ENCODE measurements at places on chromosomes 5 and 9. TPM values are rescaled to one million over a fixed set of nuclear protein-coding genes. Genes with fewer than 3 reads are reported as not detected.

GRCh38 chr9:108345826-108346225, 510.0 kb downstream of the ACTL7B start:
- DNase-seq, result no peak

GRCh38 chr5:92371889-92372235, 988.7 kb upstream of the ARRDC3 start:
- no peak for DNase-seq

DNA sequence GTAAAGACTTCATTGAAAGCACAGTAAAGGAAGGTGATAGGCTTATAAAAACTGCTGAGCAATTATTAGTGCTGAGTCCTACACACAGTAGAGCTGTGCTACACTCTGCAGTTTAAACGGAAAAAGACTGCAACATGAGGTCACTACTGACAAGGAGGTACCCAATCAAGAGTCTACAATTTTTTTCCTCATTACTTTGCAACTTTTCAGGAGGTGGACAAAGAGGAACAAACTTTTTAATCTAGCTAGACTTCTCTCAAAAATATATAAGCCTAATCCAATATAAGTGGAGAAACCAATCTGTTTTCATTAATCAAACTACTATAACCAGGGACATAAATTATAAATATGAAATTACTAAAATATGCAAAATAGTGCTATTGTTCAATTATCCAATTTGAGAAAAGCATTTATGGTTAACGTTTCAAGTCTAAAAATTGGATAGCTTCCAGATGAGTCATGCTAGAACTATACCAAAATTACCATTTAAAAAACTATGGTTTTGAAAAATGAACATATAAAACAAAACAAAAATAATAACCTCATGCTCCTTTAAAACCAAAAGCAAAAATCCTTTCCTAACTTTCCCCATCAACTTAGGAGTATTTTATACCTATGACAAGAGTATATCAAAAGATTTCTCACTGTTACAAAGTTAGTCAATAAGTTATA, 37.7 kb downstream of the FAM13B start:
- no peak for DNase-seq

GRCh38 chr5:103262422-103262871, 3.9 kb downstream of the MACIR start:
- no peak for DNase-seq

The ZFP2 gene
- total RNA-seq, result 4.0 TPM

DNA sequence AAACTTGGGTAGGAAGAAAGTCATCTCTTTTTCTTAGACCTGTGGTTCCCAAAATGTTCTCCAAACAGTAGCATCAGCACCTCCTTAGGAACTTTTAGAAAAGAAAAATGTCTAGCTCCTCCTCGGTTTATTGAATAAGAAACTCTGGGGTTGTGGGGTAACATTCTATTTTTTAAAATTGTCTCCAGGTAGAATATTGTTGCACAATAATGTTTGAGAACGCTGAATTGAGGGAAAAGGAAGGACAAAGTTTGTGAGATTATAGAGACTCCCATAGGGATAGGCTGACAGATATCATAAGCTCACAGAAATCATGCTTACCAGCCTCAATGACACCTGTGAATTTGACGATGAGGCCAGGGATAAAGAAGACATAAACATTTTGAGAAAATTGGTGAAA, 1199.0 kb upstream of the CDH6 start:
- DNase-seq, result no peak

- DNase-seq, result no peak
Observed at GRCh38 chr5:21792748-21793147, 1060.4 kb downstream of the CDH12 start.

GRCh38 chr9:99438596-99438995, 216.5 kb downstream of the SEC61B start:
- no peak for DNase-seq

The DMRTA1 gene
- total RNA-seq, result 1.6 TPM

The AK6 gene
- 28.0 TPM for total RNA-seq

- no peak for DNase-seq
Observed at GRCh38 chr5:78320401-78320800, 25.9 kb upstream of the AP3B1 start.

The CCNO gene
- total RNA-seq, result 0.20 TPM

DNA sequence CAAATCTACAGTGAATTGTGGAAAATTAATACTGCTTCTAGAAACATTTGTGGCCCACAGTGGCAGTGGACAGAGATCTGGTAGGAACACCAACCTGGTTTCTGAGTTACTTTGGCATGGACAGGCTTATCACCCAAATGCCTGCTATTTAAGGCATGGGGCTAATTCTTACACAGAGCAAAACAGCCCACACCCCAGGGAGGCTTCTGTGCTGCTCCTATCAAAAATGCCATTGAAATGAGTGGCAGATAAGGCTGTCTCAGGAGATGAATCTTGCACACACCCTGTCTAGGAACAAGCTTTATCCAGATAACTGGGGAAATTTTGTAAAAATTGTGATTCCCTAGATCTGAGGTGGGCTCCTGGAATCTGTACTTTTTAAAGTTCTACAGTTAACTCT, 307.1 kb downstream of the TLE1 start:
- no peak for DNase-seq

The PRRX2 gene
- 10.1 TPM for total RNA-seq

The CORO2A gene
- total RNA-seq, result 5.9 TPM

DNA sequence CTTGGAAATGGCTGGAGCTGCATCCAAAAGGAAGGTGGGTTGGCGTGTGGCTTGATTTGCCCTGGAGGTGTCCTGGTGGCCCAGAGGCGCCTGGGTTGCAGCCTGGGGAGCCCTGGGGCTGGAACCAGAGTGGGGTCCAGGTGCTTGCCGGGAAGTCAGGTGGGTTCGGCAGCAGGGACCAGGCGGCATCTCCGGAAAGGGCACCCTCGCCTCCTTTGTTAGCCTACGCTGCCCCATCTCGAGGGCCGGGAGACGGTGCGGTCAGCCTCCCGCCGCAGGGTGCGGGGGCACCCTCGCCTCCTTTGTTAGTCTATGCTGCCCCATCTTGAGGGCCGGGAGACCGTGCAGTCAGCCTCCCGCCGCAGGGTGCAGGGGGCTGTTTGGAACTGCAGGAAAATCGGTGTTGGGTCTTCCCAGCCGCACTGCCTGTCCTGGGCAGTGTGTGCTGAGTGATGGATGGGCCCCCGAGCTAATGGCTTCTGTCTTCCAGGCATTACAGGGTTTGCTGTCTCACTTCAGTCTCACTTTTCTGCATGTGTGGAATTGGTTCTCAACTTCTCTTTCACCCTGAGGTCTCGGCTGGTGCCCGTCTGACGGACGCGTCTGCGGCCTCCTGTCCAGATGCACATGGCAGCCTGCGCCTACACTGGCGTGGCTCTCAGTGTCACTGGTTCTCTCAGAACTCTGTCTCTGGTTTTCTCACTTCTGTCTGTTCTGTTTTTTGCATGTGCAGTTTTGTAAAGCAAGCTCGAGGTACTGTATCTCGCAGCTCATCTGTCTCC, 139.0 kb downstream of the CACNA1B start:
- no peak for DNase-seq

DNA sequence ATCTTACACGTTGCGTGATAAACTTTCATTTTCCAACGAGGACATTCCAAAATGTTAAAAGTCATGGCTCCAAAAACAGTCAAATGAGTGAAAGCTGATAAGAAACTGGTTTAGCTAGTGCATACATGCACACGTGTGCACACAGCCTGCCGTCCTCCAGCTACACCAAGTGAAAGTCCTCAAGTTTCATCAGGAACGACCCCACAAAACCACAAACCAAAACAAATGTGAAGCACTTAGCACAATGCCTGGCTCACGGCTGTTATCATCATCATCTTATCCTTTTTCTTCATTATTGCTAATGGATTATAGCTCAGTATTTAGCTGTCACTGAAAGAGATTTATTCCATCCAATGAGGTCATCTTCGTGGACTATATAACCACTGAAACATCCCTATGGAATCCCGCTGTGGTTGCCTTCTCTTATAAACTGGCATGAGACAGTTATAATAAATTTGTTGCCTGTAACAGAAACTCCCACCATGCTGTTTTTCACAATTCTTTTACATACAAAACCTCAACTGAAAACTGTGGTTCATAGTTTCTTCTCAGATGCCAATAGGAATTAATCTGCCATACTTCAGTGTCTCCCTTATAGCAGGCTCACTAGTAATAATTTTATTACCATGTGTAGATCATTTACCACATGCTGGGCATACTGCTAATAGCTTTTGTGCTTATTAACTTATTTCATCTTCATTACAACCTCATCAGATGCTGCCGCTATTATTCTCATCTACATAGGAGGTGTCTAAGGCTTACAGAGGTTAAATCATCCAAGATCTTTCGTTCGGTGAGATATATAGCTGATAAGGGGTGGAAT, 56.1 kb downstream of the SAXO1 start:
- DNase-seq, result no peak

The SLC1A3 gene
- 55.0 TPM for total RNA-seq

GRCh38 chr5:149719666-149720065, 10.4 kb upstream of the PPARGC1B start:
- DNase-seq, result no peak

The TMEM252 gene
- not detected for total RNA-seq

DNA sequence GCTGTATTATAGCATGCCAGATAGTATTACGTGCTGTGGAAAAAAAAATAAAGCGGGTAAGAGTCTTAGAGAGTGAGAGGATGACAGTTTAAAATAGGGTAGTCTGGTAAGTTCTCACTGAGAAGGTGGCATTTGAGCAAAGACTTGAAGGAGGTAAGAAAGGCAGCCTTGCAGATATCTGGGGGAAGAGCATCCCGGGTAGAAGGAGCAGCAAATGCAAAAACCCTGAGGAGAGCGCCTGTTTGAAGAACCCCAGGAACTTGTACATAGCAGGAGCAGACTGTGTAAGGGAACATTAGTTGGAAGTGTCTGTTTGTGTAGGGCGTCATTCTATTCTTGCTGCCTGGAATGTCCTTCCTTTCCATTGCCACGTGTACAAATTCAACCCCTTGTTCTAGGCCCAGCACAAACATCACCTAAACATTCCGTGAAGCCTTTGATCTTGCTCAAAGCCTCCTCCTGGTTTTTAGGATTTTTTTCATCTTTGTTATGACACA, 2.6 kb downstream of the AP3S1 start:
- DNase-seq, result no peak

DNA sequence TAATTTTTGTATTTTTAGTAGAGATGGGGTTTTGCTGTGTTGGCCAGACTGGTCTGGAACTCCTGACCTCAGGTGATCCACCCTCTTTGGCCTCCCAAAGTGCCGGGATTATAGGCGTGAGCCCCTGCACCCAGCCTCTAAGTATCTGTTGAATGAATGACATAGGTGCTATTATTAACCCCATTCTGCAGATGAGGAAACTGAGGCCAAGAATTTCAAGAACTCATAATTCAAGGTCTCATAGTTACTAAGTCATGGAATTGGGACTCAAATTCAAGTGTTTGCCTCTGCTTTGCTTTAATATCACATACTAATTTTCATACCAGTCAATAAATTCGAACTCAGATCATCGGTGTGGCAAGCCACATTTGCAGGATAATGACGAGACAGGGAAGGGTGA, 1.9 kb downstream of the KIF20A start:
- DNase-seq, result no peak

The PCYOX1L gene
- total RNA-seq, result 23.2 TPM

- no peak for DNase-seq
Observed at GRCh38 chr9:84294241-84294950, 46.2 kb downstream of the SLC28A3 start.

Data from mesothelial cell of epicardium (in vitro differentiated cells).